ENCODE measurements at places on chromosomes 11 and 22.

- DNase-seq: no peak
Measured at GRCh38 chr11:73189723-73190556, 28.1 kb upstream of the P2RY2 start.

- no peak for DNase-seq
Measured at GRCh38 chr11:103327721-103328120, 218.5 kb downstream of the DYNC2H1 start.

DNA sequence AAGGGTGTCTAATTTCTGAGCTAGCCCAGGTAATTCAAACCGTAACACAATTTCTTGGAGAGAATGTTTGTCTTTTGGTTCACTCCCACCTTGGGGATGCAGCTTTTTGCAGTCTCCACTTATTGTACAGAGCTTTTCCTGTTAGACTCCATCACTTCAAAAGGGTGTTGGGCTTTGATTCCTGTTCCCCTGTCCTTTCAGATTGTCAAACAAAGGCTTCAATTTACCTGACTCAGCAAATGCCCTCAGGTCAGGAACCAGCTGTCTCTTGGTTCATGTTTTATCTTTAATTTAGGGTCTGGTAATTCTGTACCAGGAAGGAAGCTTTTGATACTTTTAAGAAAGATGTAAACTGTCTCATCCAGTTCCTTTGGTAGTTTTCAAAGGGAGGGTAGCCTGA, 880.6 kb downstream of the NTM start:
- no peak for DNase-seq

- DNase-seq: no peak
Measured at GRCh38 chr11:12864316-12865156, 144.6 kb upstream of the RASSF10 start.

- DNase-seq: no peak
Measured at GRCh38 chr11:102874852-102875251, at the start of gene MMP12. Gene MMP12 (minus strand): TSS chr11:102874982. CDS start chr11:102874937, 45 bp downstream.

DNA sequence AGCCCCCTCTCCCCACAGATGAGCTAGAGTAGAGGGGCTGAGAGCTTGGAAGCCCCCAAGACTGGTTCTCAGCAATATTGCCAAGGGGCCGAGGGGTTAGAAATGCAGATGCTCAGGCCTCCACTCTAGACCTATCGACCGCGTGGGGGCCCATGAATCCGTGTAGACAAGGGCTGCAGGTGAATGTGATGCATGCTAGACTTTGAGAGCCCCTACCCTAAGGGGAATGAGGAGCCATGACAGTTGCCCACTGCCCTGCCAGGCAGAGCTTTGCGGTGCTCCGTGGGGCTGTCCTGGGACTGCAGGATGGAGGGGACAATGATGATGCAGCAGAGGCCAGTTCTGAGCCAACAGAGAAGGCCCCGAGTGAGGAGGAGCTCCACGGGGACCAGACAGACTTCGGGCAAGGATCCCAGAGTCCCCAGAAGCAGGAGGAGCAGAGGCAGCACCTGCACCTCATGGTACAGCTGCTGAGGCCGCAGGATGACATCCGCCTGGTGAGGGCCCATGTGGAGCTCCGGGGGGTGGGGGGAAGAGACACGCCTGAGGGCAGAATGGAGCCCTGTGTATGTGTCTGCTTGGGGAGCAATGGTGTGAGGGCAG, 1.3 kb downstream of the SSH3 start:
- no peak for DNase-seq

- DNase-seq: no peak
Measured at GRCh38 chr22:39144101-39144767, 8.2 kb downstream of the CBX7 start.

DNA sequence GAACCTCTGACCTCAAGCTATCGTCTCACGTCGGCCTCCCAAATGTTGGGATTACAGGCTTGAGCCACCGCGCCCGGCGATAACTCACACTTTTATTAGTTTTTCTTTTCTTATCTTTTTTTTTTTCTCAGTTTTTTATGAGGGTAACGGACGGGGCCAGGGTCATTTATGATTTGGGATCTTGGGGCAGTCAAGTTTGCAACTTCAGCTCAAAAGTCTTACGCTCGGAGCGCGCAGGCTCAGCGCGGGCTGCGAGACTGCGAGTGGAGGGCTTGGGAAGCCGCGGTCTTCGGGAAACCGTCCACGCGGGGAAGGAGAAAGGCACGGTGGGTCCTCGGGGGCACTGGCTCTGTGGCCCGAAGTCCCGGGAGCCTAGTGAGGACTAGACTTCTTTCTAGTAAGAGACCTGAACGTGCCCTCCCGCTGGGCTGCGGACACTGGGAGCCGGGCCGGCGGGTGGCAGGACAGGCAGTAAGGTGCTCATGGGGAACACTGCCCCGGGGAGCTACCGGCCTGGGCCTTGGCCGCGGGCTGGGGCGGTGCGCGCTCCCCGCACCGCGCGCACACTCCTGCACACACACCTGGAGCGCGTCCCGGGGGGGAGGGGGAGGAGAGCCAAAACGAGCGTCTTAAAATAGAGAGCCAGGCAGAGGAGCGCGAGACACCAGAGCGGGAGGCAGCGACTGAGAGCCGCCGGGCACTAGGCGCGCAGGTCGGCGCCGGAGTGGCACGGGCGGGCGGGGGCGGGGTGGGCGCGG, 476 bp upstream of the BARX2 start:
- no peak for DNase-seq

GRCh38 chr11:88292171-88292843, 45.2 kb downstream of the CTSC start:
- DNase-seq: no peak

DNA sequence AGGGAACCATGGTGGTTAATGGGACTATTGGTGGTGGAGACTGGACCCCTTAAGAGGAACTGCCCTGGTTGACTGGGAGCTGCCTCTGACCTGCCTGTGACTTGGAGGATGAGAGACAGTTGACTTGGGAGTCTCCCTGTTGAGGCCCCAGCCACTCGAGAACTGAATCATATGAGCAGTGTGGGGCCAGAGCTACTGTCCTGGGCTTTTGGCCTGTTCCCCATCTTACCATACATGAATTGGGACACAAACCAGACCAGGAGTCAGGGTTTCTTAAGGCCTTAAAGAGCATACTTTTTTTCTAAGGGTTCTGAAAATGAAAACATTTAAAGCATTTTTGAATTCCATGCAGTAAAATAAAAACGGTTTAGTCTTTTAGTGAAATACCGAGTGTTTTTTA, 92.8 kb downstream of the TEAD1 start:
- DNase-seq: no peak

GRCh38 chr11:62266558-62266957, 3.4 kb upstream of the SCGB2A2 start:
- DNase-seq: no peak

DNA sequence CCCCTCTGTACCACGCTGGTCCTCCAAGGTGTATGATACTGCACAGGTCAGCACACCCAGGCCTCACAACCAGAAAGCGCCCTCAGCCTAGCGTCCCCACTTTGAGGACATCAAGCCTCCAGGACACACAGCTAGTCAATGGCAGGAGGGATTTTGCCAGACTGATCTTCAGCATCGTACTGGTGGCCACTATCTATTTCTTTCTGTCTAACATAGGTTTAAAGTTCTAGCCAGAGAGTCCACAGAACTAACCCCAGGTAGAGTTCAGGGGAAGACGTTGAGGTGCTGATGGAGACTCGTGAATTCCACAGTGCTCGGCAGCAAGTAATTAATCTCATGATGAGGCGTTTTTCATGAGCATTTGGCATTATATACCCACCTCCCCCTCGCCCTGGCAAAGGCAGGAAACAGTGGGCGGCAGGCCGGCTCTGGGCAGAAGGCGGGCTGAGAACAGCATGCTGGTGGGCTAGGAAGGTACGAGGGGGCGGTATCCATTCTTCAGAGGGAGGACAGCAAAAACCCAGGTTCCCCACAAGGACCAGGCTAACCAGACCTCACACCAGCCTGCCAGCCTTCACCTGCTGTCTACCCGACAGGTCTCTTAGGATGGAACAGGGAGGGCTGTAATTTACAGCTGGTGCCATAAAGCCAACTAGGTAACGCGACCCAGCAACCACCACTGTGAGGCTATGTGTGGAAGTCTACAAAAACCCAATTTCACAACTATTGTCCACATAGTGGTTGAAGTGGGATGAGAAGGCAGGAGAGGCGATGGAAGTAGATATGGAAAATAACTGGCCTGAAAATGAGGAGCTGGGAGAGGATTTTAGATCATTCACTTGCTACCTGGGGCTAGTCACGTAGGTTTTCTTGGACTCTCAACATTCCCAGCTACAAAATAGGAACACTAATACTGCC, 18.5 kb downstream of the MYH9 start:
- DNase-seq: no peak

DNA sequence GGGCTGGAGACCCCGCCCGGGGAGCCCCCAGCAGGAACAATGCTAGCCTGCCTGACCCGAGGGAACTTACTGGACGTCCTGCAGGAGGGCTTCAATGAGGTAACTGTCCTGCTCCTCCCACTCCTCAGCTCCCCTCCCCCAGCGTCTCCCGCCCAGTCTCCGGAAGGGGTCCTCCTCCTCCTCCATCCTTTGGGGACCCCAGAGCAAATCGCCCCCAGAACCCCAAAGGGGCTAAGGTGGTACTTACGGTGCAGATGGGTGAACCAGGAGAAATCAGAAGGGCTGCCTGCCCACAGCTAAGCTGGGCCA, 272 bp downstream of the DIXDC1 start:
- DNase-seq: no peak

- no peak for DNase-seq
Measured at GRCh38 chr11:66868726-66869566, 12.1 kb downstream of the LRFN4 start.

DNA sequence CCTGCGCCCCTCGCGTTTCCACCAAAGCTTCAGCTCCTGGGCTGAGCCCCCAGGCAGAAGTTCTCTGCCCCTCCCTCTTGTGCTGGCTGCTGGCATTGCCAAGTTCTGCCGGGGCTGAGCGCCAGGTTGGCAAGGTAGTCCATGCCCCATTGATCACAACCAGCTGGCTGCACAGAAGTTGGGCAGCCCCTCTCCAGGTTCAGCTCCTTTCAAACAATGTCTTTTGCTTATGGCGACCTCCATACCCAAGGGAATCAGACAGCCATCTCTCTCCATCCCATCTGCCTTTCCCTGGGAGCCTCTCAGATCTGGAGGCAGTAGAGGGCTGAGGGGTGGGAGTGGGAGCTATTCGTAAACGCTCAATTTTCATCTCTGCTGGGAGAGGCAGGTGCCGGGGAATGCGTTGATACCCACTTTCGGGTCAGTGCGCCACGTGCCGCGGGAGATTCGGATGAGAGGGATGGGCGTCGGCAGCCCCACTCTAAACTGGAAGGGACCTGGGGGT, 1.5 kb downstream of the ADAMTS8 start:
- DNase-seq: no peak

- no peak for DNase-seq
Measured at GRCh38 chr11:10565493-10565892, 3.0 kb downstream of the LYVE1 start.

- DNase-seq: no peak
Measured at GRCh38 chr11:119376197-119376847, 5.2 kb downstream of the USP2 start.

DNA sequence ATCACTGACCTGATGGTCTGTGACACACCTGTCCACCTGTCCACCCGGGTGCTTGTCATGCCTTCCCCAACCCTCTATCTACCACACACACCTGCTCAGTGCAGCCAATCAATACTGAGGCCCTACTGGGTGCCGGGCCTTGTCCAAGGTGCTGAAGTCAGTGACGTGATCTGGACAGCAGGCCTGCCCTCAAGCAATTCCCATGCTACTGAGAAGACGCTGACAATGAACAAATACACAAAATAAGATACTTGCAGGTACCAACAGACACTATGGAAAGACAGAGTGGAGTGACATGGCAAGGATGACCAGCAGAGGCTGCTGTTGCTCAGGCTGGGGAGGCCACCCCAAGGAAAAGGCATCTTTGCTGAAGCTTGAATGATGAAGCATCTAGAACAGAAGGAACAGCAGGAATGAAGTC, 21.2 kb downstream of the PLAAT3 start:
- peak; percentile 22 for DNase-seq

DNA sequence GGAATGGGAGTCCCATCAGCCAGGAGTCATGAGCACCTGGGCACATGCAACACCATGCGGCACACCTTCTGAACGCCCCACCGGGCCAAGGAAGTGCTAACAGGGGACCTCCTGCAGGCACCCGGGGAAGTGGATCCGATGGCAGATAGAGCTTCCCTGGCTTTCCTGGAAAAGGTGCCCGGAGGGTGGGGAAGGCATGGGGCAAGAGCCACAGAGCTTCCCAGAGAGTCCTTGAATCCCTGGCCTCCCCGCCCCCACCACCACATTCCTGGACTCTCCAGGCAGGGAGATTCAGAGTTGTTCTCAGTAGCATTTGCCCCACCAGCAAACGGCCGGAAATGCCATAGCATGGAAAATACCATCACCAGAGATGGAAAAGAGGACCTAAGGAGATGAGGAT, 8.3 kb downstream of the TRIM29 start:
- DNase-seq: no peak

DNA sequence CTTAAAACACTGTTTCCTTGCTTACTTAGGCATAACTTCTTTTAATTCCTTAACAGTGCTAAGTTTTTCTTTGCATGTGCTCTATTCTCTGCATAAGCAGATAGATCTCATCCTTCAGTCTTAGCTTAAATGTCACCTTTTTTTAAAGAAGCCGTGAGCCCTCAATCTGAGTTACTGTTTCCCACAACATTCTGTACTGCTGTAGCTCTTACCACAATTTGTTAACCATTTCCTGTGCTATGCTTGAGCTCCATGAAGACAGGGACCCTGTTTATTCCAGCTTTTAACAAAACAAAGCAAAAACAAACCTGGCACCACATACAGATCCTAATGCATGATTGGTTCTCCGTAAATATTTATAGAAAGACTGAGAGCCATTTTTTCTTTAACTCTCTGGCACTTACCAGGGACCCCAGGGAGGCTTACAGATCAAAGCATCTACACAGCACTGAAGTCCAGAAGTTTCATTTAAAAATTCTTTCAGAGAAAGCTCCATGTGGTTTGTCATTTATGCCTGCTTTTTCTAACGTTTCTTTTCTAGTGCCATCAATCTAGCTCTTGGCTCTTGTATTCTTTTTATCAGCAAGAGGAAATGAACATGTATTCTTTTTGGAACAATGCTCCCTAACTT, 74.9 kb downstream of the DYNC2H1 start:
- DNase-seq: no peak
